ENCODE measurements at places on chromosomes 16 and 17.
A peak's percentile ranks its signal among the peaks of the same experiment; 100 is the strongest.

DNA sequence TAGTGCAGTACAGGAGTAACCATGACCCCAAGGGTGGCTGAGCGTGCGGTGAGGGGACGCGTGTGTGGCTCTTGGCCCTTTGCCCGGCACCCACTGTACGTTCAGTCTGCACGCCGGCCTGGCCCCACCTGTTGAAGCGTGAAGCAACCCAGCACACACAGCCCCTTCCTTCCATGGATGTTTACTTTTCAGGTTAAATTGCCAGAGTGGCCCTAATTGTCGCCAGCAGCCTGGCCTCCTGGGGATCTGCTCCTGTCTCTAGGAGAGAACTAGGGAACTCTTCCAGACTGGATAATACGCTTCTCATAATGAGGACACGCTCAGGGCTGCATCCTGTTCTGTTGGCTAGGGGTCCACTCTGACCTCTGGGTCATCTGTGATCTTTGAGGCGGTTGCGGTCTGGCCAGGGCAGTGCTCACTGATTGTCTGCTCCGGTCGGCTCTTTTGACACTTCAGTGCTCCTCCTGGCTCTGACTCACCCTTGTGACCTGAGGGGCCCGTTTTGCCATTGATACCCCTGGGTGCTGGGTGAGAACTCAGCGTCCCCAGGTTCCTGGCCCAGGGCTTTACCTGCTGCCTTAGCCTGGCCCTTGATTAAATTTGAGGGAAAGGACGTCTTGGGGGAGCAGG lies 27.7 kb downstream of the TPSG1 start:
- no peak for DNase-seq

DNA sequence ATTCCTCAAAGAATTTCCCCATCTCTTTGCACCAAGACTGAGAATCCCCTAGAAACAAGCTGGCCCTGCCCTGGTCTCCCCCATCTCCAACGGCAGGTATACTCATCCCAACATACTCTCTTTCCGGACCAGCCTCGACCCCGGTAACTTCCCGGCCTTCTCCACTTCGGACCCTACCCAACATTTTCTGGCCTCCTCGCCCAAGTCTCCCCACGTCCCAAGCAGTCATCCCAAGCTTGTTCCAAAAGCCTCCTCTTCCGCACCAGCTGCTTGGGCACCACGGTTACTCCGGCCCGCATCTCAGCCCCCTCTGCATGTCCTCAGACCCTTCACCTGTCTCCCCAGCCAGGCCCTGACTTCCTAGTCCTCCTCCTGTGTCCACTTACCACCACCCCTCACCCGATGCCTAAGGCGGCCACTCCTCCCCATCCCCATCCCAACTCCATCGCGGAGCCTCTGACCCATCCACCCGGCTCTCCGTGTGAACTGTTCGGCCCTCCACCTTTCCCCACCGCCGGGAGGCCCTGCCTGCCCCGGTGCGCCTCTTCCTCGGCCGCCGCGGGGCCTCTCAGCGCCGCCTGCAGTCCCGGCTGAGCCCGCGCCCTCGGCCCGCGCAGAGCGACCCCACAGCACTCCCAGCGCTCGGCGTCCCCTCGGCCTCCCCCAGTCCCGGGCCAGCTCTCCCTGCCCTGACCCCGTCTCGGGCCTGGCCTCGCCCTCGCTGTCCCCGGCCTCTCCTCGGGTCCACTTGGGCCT lies 994 bp downstream of the PITPNA start:
- no peak for DNase-seq

DNA sequence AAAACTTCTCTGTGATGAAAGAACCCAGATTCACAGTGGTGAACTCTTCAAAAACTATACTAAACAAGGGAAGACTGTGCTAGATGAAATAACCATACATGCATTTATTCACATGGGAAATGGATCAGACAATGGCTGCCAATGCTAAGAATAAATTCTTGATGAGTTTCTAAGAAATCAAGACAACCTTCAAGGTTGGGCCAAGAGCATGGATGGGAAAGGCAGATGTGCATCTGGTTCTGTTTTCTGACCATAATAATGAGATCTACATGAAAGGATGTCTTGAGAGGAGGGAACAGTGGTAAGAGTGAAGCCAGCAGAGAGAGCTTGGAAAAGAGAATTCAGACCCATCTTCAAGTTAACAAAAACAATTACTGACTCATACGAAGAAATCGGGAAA lies 31.4 kb downstream of the ANKRD11 start:
- DNase-seq = no peak

DNA sequence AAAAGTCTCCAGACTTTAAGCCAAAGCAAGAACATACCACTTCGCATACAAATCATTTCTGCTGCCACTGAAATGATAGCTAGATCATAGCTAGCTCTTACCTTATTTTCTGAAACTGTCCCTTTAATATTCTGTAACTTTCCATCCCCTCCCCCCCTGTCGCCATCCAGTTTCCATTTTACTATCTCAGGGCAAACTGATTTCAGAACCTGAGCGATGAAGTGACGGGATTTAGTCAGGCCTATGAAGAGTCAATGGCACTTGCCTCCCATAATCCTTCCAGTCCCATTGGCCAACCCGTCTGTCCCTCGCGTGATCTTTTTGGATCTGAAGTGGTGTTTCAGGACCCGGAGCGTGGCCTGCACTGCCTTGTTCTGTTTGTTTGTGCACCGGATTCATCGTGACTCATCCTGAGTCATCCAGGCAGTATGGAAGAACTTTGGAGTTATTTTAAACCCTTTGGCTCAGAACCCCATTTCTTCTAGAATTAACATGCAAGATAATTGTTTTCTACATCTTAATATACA lies 199.8 kb upstream of the CHMP6 start:
- DNase-seq = peak; percentile 67

- DNase-seq = no peak
Observed at GRCh38 chr16:2973093-2973492, 3.9 kb downstream of the PAQR4 start.
